ENCODE measurements at places on chromosomes 6 and 20.

DNA sequence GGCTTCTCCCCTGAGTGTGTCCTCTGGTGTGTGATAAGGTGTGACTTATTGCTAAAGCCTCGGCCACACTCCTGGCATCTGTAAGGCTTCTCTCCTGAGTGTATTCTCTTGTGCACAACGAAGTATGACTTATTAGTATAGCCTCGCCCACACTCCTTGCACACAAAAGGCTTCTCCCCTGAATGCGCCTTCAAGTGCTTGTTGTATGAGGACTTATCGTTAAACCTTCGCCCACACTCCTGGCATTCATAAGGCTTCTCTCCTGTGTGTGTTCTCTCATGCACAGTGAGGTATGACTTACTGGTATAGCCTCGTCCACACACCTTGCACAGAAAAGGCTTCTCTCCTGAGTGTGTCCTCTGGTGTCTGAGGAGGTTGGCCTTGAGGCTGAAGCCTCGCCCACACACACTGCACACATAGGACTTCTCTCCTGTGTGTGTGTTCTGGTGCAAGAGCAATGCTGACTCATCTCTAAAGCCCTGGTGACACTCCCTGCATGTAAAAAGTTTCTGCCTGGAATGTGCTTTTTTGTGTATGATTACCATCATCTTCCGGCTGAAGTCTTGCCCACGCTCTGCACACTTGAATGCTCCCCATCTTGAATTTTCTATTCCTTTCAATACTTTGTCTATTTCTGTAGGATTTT lies 20.4 kb downstream of the ZNF337 start:
- no peak for DNase-seq

DNA sequence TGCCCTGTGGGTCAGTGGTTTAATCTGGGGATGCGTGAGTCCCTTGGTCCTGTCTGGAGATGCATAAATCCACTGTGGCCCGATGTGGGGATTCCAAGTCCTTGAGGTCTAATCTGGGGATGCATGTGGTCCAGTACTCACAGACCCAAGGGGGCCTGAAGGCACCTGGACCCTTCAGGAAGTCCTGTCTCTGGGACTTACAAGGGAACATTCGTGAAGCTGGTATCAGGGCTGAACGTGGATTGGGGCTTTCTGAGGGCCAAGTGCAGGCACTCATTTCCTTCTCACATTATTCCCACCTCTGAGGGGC lies 25.2 kb upstream of the GTSF1L start:
- no peak for DNase-seq

DNA sequence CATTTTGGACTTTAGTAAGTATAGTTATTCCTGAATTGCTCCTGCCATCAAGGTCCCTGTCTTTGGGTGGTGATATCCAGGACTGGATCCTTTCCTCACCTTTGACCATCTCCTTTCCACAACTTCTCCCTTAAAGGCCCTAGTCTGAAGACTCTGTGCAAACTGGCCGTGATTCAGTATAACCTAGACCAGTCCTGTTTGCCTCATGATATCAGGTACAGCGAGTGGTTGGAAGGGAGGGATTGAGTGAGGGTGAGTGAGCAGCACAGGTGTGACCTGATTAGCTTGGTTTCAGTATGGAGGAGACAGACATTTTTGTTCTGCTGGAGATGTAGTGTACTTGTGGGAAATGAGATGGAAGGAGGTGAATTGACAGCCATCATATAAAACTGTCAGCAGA lies 2.3 kb upstream of the RRP36 start:
- DNase-seq: no peak

GRCh38 chr6:85798931-85799652 lies 156.4 kb upstream of the SYNCRIP start:
- DNase-seq: no peak

Measured in NCI-H2081 treated with DMSO at 0.1 percent for 48 hours (cell line).